Activated naive CD8-positive, alpha-beta T cell treated with anti-CD3 and anti-CD28 coated beads, Interleukin-2, amount 10 ng/mL, durations not matched to agents 7 days and 5 days (primary cell): ENCODE measurements at places on chromosomes 3 and 15. TPM values are rescaled to one million over a fixed set of nuclear protein-coding genes. Genes with fewer than 3 reads are reported as not detected.

The MYLK gene
- 0.11 TPM for total RNA-seq

The RAB11A gene
- 151 TPM for total RNA-seq

DNA sequence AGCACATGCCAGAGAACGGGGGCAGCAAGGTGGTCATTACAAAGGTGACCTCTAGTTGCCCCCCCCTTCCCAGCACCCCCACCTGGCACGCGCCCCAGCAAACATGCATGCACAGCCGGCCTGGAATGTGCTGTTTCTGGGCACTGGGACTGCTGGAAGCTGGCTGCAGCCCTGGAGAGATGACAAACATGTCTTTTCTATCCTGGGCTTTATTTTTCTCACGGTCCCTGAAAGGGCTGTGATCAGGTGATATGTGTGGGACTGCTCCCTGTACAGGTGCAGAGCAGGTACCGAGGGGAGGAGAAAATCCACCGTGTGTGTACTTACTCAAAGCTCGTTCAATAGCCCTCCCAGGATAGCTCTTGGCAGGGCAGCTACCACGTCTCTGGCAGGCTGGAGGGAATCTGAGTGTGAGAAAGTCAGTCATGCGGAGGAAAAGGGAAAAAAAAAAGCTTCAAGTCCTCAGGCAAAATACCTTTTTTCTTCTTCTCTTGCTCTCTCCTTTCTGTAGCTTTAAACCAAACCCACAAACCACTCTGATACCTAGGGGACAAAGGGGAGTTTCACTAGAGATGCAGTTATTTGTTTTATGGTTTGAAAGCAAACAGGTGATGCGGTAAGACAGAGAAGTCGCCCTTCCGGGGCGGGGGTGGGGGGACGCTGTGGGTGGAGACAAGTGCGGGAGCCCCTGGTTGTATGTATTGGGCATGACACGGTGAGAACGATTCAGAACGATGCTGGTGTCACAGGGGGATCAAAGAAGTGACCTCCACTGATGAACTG is 5.0 kb upstream of the HES1 start:
- no peak for DNase-seq

DNA sequence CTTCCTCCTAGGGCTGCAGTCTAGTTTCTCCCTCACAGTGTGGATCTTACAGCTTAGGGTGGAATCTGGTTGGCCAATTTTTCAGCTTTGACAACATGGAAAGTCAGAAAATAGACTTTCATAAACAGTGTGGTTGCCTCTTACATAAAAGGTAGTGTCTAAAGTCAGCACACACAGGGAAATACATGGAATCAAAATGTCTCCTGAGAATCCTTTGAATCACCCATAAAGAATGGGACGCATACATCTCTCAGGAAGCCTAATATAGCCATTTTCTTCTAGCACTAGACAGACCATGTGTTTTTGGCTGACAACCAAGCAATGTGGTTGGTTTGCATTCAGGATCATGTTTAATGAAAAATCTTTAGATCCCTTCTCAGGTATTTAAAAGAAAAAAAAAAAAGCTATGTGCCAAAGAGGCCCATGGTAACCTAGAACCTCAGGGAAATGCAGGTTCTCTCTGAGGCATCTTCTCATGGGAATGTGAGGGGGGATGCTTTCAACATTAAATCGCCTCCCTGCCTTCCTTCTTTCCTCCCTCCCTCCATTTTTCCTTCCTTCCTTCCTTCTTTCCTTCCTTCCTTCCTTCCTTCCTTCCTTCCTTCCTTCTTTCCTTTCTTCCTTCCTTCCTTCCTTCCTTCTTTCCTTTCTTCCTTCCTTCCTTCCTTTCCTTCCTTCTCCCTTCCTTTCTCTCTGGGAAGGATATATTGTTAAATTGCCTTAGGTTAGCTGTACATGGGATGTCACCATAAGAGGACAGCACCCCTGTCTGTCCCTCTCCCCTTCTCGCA is 34.3 kb upstream of the ZBTB38 start:
- no peak for DNase-seq

DNA sequence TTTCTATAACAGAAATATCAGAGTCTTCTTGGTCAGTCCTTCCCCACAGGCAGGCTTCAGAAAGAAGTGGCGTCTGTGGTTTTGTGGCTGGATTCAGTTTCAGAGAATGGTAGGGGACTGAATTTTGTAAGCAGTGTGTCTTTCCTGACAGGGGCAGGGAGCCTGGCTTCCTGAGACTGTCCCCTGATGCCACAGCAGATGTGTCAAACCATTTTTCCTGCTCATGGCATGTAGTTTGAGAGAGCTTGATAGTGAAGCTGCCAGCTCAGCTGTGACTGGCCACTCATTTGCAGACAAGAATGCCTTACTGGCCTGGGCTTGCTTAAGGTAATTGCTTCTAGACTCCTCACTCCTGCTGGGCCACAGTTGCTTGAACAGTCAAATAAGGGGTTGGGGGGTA is 26.4 kb downstream of the LARS2 start:
- no peak for DNase-seq
